CD4-positive, alpha-beta T cell treated with Interleukin-10 for 1 hour (primary cell): ENCODE measurements at places on chromosomes 12 and 14.

GRCh38 chr12:128111951-128112350, 155.0 kb upstream of the TMEM132C start:
- no peak for DNase-seq

DNA sequence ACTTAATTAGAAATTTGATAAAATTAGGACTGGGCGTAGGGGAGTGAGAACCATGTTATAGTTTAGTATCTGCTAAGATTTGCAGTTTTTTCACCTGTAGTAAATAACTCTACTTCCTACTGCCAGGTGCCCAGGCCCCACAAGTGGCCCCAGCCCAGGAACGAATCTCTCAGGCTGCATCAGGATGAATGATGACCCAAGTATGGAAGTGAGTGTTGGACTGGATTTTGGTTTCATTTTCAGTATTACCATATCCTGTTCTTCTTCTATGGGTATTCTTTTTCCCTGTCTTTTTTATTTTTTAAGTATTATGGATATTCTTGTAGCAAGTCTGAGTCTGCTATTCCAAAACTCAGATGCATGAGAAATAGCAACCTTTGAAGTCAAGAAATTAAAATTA, 120.3 kb upstream of the BCAT1 start:
- no peak for DNase-seq

- no peak for DNase-seq
Observed at GRCh38 chr14:55288439-55288838, 17.2 kb downstream of the FBXO34 start.

DNA sequence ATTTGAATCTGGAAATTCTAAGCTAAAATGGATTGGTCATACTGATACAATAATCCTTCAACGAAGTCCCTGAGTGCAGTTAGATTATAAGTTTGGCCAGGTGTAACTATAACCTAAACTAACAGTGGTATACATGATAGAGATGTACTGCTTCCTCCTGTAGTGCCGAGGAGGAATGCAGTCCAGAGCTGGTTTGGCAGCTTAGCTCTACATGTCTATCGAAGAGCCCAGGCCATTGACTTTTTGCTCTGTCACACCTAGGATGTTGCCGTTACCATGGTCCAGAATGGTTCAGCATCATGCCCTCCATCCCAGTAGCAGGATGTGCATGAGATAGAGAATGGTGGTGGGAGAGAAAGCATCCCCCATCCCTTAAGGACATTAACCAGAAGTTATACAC, 318.1 kb downstream of the ZFP36L1 start:
- DNase-seq: no peak

DNA sequence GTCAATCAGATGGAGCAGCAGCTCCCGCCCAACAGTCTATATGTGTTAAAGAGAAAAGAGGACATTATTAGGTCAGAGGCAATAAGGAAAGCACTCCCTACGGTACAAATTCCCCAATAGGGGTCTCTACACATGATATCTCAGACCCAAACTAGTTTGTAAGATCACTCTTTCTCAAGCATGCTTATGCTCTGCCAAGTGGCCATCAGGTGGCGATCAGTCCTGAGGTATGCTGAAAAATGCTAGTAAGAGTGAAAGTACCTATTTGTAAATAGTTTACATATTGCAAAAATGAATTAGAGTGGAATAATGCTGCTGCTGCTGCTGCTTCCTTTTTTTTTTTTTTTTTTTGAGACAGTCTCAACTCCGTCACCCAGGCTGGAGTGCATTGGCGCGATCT, 61.0 kb downstream of the CPM start:
- no peak for DNase-seq

DNA sequence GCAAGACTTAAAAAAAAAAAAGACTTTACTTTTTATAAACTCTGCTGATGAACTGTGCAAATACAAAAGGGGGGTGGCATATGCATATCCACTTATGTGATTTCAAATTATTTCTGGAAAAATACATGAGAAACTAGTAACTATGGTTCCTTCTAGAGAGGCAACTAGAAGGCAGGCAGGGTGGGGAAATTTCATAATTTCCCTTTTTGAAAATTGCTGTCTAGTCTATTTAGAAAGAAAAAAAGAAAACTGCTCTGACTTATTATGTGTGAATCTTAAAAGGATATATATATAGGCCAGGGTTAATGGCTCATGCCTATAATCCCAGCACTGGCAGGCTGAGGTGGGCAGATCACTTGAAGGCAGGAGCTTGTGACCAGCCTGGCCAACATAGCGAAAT, 42.3 kb downstream of the ANAPC7 start:
- DNase-seq: no peak

GRCh38 chr12:70842136-70842535, 78.4 kb downstream of the PTPRR start:
- no peak for DNase-seq

GRCh38 chr12:131942671-131943070, 7.1 kb upstream of the EP400 start:
- no peak for DNase-seq

DNA sequence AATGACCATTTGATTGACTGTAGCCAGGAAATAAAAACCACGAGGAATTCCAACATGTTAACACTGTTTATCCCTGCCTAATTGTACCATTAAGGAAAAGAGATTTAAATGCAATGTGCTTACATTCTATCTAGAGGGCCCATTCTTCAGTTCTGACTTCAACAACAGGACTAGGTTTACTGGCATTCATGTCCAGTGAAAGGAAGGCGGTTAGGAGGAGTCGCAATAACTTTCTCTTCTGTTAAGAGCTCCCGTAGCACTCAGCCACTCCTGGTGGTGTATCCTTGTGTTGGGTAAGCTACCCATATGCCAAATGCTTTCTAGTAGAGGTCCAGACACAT, 154.7 kb downstream of the STXBP6 start:
- DNase-seq: no peak

GRCh38 chr14:100117633-100118395, 41.6 kb downstream of the DEGS2 start:
- no peak for DNase-seq

DNA sequence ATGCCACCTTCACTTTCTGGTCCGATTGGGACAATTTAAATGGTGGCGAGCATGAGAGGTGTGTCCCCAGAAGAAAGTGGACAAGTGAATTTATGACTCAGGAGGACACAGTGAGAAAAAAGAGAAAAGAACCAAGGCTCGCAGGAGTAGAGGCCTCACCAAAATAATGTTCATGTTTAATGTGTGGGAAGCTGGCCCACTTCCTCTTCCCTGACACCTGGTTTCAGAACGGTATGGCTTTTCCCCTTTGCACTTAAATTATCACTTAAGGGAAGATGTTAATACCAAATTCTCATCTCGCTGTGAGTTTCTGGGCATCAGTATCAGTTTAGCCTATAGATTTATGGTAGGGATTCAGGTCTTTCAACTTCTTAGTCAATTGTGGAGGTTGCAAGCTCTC, 226.4 kb downstream of the GLT1D1 start:
- no peak for DNase-seq

GRCh38 chr14:102584871-102585869, 7.3 kb upstream of the RCOR1 start:
- DNase-seq: no peak

DNA sequence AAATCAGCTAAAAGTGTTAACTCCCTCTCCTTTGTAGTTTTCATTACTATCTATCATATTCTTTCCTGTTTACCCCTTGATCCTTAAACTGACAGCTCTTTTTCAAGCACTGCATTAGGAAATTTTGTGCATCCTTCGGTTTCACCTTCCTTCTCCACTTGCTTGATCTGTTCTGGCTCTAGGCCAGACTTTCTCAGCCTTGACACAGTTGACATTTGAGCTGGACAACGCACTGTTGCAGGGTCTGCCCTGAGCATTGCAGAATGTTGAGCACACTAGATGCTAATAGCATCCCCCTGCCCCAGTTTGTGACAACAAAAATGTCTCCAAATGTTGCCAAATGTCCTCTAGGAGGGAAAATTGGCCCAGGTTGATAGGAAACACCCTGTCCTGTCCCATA, 75.4 kb upstream of the KCNJ8 start:
- DNase-seq: no peak

DNA sequence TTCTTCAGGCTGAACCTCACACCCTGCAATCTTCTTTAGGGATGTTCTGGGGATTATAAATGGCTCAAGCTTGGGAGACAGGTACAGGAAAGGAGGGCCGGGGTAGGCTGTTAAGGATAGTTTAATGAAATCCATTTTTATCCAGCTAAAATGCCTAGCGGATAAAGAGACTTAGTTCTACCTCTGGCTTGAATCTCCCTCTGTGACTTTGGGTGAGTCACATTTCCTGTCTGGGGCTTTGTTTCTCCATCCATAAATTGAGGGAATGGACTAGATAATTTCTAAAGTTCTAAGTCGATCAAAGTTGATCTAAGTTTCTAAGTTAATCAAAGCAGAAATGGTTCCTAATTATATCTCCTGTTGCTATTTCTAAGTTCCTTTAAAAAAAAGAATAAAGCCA, 319.6 kb upstream of the E2F7 start:
- DNase-seq: no peak

DNA sequence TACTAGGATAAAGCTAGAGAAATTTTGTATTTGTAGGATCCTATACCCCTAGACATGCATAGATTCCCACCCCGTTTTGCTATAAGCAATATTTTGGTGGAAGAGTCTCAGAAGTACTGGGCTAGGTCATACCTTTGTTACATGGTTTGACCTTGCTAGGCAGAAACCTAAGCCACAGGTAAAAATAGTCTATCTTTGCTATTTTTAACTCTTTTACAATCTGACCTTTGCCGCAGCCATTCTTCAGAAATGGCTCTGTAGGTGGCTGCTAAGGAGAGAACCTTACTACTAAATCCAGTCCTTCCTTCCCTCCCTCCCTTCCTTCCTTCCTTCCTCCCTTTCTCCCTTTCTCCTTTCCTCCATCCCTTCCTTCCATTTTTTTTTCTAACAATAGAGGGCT, 242.9 kb upstream of the SEL1L start:
- no peak for DNase-seq
